Breast epithelium (tissue), 4 donors: ENCODE measurements at places on chromosomes 3 and 15.

- H3K27ac ChIP-seq, result no peak overlapping the region
- no peak overlapping the region for H3K4me3 ChIP-seq
- no peaks in the 10 kb centered on the region for H3K36me3 ChIP-seq
- H3K27me3 ChIP-seq, result no peaks in the 10 kb centered on the region
Observed at GRCh38 chr3:125589547-125590122, 5.7 kb downstream of the OSBPL11 start.

DNA sequence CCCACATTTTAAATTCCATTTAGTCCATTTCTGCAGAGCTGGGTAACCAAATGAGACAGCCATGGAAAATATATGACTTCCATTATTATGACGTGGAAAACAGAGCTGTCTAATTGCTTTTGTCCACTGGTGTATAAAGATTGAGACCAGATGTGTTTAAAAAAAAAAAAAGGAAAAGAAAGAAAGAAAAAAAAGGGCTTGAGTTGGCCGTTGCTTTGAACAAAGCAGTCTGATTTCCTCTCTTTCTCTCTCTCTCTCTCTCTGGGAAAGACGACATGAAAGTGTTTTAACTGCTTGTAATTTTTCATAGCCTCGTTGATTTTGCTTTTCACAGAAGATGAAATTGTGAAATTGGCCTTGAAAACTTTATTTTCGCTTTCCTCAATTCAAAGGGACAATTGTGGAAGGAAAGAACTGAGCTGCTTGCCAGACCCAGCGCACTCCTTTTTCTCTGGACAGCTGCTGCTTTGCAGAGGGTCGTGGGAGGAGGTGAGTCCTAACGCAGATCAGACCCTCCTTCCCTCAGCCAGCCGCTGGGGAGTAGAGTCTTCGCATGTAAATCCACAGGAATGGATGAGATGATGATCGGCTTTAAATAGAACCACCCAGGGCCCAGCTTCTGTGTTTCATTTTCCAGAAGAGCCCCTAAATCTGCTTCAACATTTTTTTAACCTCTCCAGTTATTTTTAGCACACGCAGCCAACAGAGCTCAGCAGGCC lies 42.8 kb upstream of the UBE2E1 start:
- H3K27me3 ChIP-seq, result no peaks in the 10 kb centered on the region
- no peaks in the 10 kb centered on the region for H3K36me3 ChIP-seq
- DNase-seq, result no peak
- peak overlapping the region; percentile 21 for H3K4me3 ChIP-seq
- H3K27ac ChIP-seq, result peak overlapping the region; percentile 29

DNA sequence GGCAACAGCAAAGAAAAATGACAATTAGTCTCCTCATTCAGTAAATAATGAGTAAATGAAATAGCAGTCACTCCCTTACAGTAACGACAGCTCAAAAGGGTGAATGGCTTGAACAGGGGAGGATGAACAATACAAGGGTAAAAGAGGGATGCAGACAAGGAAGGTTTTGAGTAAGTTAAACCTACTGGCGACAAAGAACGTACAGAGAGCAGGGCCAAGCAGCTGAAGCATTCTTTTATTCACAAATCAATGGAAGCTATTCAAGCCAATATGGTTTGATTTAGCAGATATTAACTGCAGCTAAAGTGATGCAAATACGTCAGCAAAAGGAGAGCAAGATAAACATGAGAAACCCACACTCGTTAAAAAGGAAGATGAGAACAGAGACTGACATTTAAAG lies 90.7 kb upstream of the ICE2 start:
- H3K4me1 ChIP-seq, result no peaks in the 10 kb centered on the region
- no peak overlapping the region for H3K4me3 ChIP-seq
- no peaks in the 10 kb centered on the region for H3K36me3 ChIP-seq

DNA sequence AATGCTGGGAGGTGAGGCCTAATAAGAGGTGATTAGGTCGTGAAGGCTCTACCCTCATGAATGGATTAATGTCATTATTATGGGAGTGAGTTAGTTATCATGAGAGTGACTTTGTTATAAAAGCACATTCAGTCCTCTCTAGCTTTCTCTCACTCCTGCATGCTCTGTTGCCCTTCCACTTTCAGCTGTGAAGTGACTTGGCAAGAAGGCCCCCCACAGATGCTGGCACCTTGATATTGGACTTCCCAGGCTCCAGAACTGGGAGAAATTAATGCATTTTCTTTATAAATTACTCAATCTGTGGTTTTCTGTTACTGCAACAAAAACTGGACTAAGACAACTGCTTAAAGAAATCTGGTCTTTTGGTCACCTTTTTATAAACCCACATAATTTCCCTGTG lies 144.3 kb downstream of the FBN1 start:
- no peak for DNase-seq
- no peaks in the 10 kb centered on the region for H3K4me1 ChIP-seq
- no peaks in the 10 kb centered on the region for H3K36me3 ChIP-seq

GRCh38 chr15:45186771-45187577 lies 792 bp downstream of the SHF start:
- no peaks in the 10 kb centered on the region for H3K36me3 ChIP-seq
- peak overlapping the region; percentile 63 for H3K4me3 ChIP-seq
- DNase-seq, result no peak
- H3K4me1 ChIP-seq, result peaks cover 5% of the 10 kb centered on the region
- peak overlapping the region; percentile 85 for H3K27ac ChIP-seq

DNA sequence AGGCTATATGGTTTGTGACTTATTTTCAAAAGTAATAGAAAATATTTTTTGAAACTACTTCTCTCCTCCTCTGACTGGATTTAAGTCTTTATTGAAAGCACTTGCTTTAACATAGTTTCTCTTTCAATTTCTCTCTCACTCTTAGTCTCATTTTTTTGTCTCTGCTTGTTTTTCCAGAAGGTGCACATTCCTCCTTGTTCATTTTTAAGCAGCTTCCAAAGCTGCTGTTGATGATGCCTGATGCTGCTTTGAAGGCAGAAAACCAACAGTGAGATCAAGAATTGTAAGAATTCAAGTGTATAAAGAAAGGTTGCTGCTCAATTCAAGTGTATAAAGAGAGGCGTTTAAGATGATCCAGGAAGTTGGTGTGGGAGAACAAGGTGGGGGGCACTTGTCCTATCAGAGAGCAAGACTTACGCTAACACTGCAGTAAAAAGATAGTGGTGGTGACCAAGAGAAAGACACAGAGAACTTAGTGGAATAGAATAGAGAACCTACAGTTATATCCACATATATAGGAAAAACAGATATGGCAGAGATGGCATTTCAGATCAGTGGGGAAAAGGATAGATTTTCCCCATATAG lies 12.1 kb downstream of the NR2C2 start:
- H3K27me3 ChIP-seq, result no peaks in the 10 kb centered on the region
- no peak overlapping the region for H3K4me3 ChIP-seq
- H3K27ac ChIP-seq, result no peak overlapping the region
- peaks cover 4% of the 10 kb centered on the region for H3K4me1 ChIP-seq

DNA sequence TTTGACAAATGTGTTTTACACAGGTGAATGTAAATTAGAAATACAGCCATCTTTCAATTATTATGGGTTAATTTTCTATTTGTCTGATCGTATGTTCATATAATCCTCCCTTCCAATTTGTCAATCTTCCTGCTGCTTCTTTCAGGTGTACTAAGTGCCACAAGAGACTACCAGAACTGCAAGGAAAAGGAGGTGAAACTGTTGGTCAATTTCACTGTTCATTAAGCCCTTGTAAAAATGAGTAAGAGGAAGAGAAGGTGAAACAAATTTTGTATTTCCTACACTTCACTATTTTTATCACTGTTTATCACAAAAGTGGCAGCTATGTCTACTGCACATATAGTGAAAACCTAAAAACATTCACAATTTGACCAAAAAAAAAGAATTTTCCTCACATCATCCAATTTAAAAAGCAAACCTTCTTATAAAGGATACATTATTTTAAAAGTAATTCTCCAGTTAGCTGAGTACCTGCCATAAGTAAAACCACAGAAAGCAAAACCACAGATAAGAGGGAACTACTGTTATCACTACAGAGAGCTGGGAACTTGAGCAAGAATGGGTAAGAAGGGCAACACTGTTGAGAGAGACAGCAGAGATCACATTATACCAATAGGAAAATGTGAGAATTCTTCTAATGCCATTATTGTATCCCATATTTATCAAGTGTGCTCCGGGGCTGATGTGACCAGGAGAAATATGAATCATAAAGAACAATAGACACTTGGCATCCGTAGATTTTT lies 163.0 kb downstream of the TBC1D5 start:
- no peak overlapping the region for H3K27ac ChIP-seq
- H3K36me3 ChIP-seq, result no peaks in the 10 kb centered on the region
- H3K27me3 ChIP-seq, result no peaks in the 10 kb centered on the region
- DNase-seq, result no peak
- no peaks in the 10 kb centered on the region for H3K4me1 ChIP-seq

DNA sequence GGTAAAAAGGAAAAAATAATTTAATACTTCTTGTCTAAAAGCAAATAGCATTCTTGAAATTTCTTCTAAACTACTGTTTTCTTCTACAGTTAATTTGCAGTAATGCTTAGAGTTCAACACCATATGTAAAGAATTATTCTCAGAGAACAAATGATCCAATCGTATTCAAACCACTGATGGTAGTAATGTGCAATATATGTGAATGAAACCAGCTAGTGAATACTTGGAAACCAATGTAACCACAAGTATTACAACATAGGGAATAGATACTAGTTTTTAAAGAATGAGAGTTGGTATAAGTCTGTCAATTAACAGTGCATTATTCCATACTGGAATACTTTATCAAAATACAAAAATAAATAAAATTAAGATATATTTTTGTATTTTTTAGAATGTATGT lies 850.0 kb downstream of the DIPK2A start:
- no peak overlapping the region for H3K4me3 ChIP-seq
- no peaks in the 10 kb centered on the region for H3K36me3 ChIP-seq
- H3K4me1 ChIP-seq, result no peaks in the 10 kb centered on the region
- H3K27ac ChIP-seq, result no peak overlapping the region
- H3K27me3 ChIP-seq, result no peaks in the 10 kb centered on the region

- H3K27me3 ChIP-seq, result no peaks in the 10 kb centered on the region
- no peak overlapping the region for H3K27ac ChIP-seq
- no peaks in the 10 kb centered on the region for H3K36me3 ChIP-seq
- DNase-seq, result no peak
- H3K4me3 ChIP-seq, result no peak overlapping the region
- no peaks in the 10 kb centered on the region for H3K4me1 ChIP-seq
Observed at GRCh38 chr3:169479314-169479939, 184.1 kb downstream of the MECOM start.

GRCh38 chr3:41679374-41679773 lies 282.5 kb downstream of the ULK4 start:
- DNase-seq, result no peak
- no peaks in the 10 kb centered on the region for H3K4me1 ChIP-seq
- H3K4me3 ChIP-seq, result no peak overlapping the region
- H3K27ac ChIP-seq, result no peak overlapping the region

- no peak overlapping the region for H3K27ac ChIP-seq
- H3K4me3 ChIP-seq, result no peak overlapping the region
- no peak for DNase-seq
Observed at GRCh38 chr3:67290438-67290837, 292.3 kb downstream of the KBTBD8 start.

GRCh38 chr15:42088801-42089640 lies 5.3 kb downstream of the PLA2G4D start:
- no peaks in the 10 kb centered on the region for H3K4me1 ChIP-seq
- DNase-seq, result no peak
- no peaks in the 10 kb centered on the region for H3K27me3 ChIP-seq
- H3K4me3 ChIP-seq, result no peak overlapping the region

DNA sequence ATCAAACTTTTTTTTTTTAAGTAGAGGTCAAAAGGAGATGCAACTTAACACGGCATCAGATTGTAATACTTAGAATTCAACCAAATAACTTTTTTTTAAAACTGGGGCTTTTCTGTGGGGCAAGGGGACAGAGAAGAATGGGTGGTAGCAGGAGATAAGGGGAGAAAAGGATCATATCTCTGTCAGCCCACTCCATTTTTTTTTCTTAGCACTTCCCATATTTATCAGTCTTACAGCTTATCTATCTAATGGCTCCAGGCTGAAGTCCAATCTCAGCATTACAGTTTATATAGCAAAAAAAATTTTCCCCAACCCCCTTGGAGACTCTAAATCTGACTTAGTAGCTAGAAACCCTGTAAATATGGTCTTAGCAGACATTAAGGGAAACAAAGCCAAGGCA lies 69.3 kb downstream of the PIK3R4 start:
- peaks cover 8% of the 10 kb centered on the region for H3K36me3 ChIP-seq
- no peaks in the 10 kb centered on the region for H3K27me3 ChIP-seq
- no peaks in the 10 kb centered on the region for H3K4me1 ChIP-seq
- H3K27ac ChIP-seq, result no peak overlapping the region
- H3K4me3 ChIP-seq, result no peak overlapping the region

DNA sequence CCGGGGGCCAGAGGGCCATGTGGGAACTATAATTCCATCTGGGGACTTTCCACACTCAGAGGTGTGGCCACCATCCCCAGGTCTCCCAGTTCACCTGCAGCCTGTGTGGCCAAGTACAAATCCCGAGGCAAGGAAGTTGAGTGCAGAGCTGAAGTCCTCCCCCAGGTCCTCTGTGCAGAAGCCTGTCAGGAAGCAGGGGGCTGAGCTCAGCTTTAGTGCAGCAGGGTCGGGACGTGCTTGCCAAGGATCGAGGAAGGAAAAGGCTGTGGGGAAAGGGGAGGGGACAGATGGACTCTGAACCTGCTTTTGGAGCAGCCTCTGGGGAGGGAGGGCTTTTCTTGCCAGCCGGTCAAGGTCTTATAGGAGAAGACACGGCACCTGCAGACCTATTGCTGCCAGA lies 67.7 kb downstream of the CHRNA7 start:
- no peaks in the 10 kb centered on the region for H3K4me1 ChIP-seq
- no peak overlapping the region for H3K4me3 ChIP-seq
- no peaks in the 10 kb centered on the region for H3K36me3 ChIP-seq
- no peak overlapping the region for H3K27ac ChIP-seq
- no peak for DNase-seq

GRCh38 chr3:160472344-160472743 lies 22.8 kb upstream of the TRIM59 start:
- no peaks in the 10 kb centered on the region for H3K36me3 ChIP-seq
- H3K27me3 ChIP-seq, result no peaks in the 10 kb centered on the region
- H3K27ac ChIP-seq, result no peak overlapping the region
- no peak overlapping the region for H3K4me3 ChIP-seq
